ENCODE measurements at places on chromosomes 7 and 10.

GRCh38 chr10:92203919-92204623 is 86.8 kb downstream of the CPEB3 start:
- DNase-seq: peak; percentile 46

- DNase-seq: no peak
Measured at GRCh38 chr7:19674266-19674960, 34.4 kb downstream of the POLR1F start.

DNA sequence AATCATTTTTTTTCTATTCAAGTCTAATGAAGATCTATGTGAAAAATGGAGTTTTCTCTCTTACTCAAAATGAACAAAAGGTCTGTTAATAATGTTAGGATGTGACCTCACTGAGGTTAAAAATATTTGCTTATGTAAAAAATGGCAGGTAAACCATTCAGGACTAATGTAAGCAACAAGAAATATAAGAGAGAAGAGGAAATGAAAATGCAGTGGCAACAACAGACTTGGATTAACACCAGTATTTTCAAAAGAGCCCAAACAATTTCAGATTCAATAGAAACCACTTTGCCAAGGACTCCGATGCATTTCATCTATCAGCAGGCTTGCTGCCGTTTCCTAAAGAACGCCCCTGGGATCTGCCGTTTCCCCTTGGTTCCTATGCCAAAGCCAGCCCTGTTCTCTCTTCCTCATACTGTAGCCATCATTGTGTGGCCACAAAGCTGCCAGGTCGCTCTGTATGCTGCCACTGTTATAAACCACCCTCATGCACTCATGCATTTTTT is 66.4 kb downstream of the MTURN start:
- DNase-seq: no peak

GRCh38 chr7:18505870-18506460 is 10.4 kb downstream of the HDAC9 start:
- DNase-seq: no peak

DNA sequence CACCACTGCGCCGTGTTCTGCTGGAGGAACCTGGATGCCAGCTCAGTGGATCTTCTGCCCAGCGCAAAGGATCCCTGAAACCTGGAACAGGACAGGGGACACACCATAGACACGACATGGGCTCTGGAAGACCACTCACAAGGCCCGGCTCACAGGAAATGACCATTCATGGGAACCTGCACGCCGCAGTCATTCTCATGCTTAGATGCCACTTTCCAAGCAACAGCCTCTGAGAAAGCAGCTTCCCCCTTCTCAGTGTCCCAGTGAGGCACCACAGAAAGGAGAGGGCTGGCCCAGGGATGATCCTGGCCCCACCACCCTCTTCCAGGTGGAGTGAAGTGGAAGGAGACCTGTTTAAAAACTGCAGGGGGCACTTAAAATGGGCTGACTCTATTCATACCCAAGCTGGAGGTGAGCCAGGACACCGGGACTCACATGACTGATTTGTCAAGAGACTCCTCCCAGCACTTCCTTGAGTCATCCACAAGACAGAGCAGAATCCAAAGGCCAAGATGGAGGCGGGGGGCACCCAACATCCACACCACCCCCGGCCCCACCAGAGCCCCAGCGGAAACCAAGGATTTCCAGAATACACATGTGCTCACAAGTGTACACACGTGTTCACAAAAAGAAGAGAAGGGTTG is 11.2 kb downstream of the CTBP2 start:
- DNase-seq: no peak

GRCh38 chr10:104197364-104197763 is 34.8 kb downstream of the CFAP43 start:
- DNase-seq: peak; percentile 5

- no peak for DNase-seq
Measured at GRCh38 chr10:89296220-89296648, 5.6 kb upstream of the IFIT2 start.

DNA sequence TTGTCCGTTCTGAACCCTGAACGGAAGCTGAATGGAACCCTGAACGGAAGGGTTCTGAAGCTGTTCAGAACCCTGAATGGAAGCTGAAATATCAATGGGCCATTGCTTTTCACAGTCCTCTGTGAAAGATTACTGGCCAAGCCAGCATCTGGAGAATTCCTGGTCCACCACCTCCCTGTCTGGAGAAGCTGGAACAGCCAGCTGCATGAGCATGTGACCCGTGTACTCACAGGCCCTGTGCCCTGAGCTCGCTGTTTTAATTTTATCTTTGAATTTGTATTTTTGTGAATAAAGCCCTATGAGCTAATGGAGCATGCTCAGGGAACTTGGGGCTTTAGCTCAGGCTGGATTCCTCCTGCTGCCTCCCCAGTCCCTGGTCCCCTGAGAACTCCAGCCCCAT is 37.2 kb downstream of the HTRA1 start:
- DNase-seq: no peak

- no peak for DNase-seq
Measured at GRCh38 chr10:2121929-2122328, 384.6 kb upstream of the ADARB2 start.

DNA sequence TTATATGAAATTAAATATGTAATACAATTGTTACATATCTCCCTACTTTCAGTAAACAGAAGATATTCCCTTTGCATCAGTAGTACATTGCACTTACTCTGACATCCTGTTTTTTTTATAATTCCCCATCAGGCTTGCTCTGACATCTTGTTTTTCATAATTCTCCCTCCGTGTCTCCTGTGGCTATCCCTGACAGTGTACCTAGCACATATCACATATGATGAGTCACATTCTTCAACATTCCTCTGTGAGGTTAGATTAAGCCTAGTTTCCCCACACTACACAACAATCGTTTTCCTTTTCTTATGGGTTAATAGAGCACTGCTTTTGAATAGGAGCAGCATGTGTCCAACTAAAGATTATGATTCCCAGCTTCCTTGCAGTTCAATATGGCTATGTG is 250.6 kb upstream of the NPVF start:
- no peak for DNase-seq

DNA sequence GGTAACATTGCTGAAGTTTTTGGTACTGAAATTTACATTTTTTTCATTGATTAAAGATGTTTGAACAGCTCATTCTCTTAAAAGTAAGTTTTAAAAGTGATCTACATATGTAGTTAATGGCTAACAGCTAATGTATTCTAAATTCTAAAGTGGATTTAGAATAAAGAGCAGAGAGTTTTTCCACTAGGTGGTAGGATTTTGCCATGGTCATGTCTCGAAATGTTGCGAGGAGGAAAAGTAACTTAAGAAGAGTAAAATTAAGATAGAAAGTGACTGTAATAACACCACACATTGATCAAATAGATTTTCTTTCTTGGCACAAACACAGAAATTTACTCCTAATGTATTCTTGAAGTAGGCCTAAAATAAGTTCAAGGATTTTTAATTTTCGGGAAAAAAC is 19.8 kb downstream of the LSMEM1 start:
- no peak for DNase-seq

GRCh38 chr10:80416479-80417098 is 8.2 kb downstream of the PRXL2A start:
- DNase-seq: no peak

DNA sequence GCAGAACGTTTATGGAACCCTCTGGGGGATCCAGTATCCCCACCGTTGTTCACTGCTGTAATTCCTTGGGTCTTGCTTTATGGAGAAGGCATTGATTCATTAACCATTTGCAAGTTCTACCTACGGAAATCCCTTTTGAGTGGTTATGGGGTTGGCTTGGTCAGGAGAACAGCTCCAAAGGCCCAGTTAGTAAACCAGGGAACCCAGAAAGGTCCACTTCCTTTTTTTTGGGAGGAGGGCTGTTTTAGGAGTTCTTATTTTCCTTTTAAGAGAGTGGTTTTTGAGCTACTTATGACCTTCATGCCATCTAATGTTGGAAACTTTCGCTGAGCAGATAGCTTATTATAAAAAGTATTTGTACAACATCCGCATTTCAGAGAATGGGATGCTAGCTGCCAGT is 1.3 kb downstream of the POR start:
- DNase-seq: no peak

- no peak for DNase-seq
Measured at GRCh38 chr7:107381453-107381852, 88.4 kb upstream of the GPR22 start.

Measured in NCI-H1930 (cell line).